Hippocampal formation (tissue), 2 donors: ENCODE measurements at places on chromosomes 3 and 15.

DNA sequence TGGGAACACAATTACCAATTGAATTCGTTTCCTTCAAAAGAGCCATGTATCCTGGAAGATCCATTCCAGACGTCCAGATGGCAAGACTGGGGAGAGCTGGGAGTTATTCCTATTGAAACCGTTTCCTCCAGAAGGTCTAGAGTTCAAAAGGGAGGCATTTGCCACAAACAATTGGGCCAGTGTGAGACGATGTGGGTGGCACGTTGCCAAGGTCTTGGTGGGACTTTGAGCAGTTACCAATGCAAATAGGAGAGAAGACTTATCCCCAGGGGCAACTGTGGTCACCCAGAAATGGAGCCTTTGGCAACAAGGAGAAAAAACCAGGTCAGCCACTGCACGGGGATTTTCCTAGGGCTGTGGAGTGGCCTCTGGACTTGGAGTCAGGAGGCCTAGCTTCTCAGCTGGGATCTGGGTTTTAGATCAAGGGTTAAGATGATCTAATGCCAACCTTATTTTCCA is 29.6 kb upstream of the TLE3 start:
- no peak for DNase-seq

DNA sequence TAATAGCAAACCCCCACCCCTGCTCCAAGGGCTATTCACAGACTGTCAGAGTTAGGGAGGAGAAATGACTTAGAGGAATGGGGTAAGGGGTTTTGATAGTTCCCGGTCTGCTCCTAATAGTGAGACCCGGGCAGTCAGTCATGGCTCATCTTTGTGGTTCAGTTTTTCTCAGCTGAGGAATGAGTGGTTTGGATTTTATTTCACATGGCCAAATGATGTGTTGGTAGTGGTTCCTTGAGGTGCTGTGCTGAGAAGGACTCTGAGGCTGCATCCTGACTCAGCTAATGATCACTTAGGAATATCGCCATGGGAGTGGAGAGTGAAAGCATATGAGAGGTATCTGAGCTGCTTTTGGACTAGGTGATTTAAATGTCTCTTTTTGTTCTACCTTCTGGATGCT is 80.2 kb downstream of the LPP start:
- no peak for DNase-seq

DNA sequence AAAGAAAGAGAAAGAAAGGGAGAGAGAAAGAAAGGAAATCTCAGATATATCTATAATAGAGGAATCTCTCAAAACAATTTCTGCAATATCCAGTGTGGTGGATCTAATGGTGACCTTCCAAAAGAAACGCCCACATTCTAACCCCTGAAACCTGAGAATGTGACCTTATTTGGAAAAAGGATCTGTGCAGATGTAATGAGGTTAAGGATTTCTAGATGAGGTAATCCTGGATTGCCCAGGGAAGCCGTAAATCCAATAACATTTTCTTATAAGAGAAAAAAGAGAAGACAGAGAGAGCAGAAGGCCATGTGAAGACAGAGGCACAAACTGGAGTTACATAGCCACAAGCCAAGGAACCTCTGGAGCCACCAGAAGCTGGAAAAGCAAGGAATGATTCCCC is 307.6 kb downstream of the ZBTB20 start:
- no peak for DNase-seq

DNA sequence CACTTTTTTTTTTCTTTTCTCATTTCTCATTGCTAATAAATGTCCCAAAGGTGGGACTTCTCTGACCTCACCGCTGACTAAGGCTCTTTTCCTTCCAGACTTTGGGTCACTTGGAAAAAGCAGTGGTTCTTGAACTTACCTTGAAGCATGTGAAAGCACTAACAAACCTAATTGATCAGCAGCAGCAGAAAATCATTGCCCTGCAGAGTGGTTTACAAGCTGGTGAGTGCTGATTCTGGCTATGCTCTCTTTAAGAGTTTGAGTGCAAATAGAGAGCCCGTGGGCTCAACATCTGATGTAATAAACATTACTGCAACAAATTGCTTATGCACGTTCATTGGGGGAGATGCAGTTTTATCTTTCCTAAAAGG is 2.0 kb downstream of the BHLHE40 start:
- DNase-seq = no peak

GRCh38 chr3:125191730-125192129 is 20.8 kb downstream of the SLC12A8 start:
- DNase-seq = no peak

GRCh38 chr15:48029642-48030041 is 91.1 kb upstream of the SLC24A5 start:
- peak; percentile 30 for DNase-seq

DNA sequence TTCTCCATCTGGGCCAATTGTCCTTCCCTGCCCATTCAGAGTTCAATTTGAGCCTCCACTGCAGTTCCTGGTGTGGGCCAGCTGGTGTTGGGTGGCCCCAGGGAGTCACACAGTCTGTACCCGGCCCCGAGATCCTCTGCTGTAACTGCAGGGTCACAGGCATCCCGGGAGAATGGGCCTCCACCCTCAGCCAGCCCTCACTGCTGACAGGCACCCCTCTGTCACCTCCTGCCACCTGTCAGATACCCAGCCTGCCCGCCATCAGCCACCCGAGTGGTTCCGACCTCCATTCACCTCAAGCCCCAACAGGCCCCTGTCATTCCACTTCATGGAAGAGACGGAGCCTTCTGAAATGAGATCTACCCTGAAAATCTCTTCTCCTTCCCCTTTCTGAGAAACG is 73.2 kb downstream of the ST8SIA2 start:
- no peak for DNase-seq

DNA sequence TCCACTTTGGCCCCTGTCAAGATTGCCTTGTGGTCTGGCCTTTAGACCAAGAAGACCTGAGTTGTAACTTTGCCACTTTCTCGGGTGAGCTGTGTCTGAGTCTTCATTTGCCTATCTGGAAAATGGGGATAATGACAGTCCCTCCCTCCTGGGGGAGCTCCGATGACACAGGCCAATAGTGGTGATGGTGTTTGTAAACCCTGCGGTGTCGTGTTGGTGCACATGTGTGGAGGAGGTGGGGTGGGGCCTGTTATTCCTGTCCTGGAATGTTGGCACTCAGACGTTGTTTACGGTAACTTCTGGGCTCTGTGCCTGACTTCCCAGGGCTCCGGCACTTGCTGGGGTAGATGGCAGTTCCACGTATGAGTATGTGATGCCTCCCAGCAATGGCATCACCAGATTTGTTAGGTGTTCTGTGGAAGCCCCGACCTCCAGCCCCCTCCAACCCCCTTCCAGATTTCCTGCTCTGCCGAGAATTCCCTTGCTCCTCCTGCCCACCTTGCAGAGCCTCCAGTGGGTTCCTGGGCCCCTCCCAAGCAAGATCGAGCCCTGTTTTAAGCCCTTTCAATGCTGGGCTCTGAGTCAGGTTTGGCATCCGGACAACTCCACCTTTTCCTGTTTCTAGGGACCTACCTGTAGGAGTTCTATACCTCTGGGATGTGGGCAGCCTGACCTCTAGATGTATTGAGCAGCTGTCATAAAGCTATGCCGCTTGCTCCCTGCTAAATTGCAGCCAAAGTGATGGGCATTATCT is 31.4 kb downstream of the HRH1 start:
- DNase-seq = no peak

GRCh38 chr3:155053756-155054155 is 26.4 kb upstream of the MME start:
- no peak for DNase-seq

GRCh38 chr3:37542772-37543449 is 318.8 kb upstream of the CTDSPL start:
- no peak for DNase-seq

GRCh38 chr3:21393683-21394311 is 357.2 kb downstream of the ZNF385D start:
- DNase-seq = no peak

GRCh38 chr3:15728766-15729165 is 69.0 kb downstream of the ANKRD28 start:
- DNase-seq = no peak

DNA sequence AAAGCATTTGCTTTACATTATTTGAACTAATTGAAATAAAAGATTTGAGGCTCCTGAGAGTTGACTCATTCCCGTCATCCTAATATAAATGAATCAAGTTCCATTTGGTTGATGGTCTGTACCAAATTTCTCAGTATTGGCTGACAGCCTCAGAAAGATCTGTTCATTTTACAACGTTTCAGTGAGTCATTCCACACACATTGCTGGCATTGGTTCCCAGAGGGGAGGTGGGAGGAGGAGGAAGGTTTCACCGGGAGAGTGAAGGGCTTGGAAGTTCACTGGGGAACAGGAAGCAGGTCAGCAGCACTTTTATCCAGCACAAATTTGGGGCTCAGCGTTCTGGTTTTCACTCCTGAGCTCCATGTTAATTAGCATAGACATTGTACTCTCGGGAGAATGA is 176.7 kb upstream of the CADPS start:
- no peak for DNase-seq

GRCh38 chr15:88243895-88244787 is 12.4 kb downstream of the NTRK3 start:
- no peak for DNase-seq

DNA sequence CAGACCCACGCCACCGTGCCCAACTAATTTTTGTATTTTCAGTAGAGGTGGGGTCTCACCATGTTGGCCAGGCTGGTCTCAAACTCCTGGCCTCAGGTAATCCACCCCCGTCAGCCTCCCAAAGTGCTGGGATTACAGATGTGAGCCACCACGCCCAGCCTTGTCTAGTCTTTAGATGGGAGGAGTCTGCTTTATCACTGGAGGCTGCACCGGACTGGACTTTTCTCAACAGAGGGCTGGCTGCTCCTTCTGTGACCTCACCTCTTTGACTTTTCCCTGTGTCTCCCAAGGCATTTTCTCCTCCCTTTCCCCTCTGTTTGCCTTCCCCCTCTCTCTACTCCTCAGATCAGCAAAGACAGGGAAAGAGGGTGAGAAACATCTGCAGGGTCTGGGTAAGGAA is 28.5 kb downstream of the SLCO2A1 start:
- DNase-seq = no peak

DNA sequence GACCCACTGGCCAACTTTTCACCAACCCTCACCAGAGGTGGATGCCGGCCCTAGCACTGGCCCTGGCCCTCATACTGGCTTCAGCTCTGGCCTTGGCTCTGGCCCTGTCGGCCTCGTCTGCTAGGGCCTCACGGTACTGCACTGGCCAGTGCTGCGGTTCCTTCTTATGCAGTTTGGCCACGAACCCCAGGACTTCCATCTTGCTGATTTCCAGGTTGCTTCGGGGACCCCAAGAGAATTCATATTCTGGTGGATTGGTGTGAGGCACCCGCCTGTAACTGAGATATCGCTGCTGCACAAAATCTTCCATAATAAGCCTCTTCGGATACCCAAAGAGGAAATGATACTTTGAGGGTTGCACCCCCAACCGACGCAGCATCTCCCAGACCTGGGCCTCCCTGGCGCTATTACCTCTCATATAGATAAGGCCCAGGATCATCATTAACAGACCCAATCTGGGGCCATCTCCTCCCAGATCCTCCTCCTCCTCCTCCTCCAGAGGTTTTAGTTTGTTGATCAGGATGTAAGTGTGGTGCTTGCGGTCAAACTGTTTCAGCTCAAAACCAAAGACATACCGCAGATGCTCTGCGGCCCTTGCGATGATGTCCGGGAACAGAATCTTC is 883 bp downstream of the MAGEF1 start:
- no peak for DNase-seq

GRCh38 chr3:125128861-125129501 is 73.2 kb upstream of the HEG1 start:
- no peak for DNase-seq

DNA sequence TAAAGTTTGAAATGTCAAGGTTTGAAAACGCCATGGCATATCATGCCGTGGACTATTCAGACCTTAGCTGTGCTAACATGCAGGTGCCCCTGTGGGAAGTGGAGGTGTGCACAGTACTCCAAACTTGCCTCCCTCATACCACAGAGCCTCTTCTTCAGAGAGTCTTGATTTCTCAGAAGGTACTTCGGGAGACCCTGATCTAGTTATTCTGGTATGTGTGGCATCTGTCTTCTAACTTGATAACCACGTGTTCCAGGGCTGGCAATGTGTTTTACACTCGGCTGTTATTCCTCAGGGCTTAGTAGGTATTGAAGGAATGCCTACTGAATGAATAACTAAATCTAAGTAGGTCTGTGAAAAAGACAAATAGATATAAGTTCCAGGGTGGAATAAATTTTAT is 309.9 kb downstream of the CLSTN2 start:
- DNase-seq = no peak

- no peak for DNase-seq
Observed at GRCh38 chr15:98900356-98900755, 107.2 kb downstream of the PGPEP1L start.

DNA sequence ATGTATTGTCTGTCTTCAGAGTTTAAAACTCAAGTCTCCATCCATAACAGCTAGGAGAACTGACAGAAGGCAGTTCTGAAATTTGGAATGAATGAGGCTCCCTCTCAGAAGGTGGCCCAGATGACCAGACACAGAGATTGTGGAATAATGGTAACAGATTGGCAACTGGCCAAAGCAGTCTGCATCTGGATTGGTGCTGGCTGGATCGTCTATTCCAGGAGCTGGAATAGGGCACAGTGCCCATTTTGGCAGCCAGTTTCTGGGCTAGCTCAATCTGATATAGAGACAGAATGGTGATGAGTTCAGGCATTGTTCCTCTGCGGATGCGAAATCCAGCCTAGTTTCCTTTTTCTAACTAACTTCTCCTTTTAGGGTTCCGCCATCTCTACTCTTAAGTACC is 851.7 kb downstream of the PDCD6IP start:
- no peak for DNase-seq

DNA sequence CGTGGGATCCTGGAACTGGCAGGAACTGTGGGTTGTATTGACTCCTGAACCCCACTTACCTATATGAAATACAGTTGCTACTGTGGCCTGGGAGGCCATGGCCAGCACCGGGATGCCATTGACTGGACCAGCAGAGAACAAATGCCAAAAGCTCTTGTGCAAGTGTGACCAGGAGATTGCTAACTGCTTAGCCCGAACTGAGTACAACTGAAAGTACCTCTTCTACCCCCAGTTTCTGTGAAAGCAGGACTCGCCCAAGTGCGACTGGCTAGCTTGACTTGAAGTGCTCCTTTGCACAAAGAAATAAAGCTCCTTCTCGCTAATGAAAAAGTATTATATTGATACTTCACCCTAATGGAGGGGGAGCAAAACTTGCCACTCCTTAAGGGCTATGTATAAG is 101.3 kb upstream of the ATP11B start:
- no peak for DNase-seq

GRCh38 chr3:86991482-86991815 is 500 bp upstream of the VGLL3 start:
- DNase-seq = no peak

DNA sequence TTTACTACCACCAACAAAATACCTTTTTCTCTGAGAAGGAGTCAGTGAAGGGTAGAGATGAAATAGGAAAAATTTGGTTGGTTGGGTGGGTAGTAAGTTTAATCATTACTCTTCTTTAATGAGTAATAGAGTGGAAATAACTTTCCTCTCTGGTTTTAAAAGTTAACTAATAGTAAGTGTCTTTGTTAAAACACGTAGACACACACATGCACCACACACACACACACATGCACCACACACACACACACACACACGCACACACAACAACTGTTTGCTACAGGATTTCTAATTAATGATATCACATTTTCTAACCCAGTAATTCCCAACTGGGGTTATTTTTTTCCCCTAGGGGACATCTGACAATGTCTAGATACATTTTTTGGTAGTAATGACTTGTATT is 84.1 kb downstream of the CHL1 start:
- no peak for DNase-seq

- DNase-seq = no peak
Observed at GRCh38 chr15:31489281-31489680, 162.6 kb downstream of the KLF13 start.

GRCh38 chr15:78617076-78617475 is 3.7 kb downstream of the CHRNA3 start:
- DNase-seq = no peak
